NT2/D1 (cell line): ENCODE measurements at places on chromosomes 2 and 18.

GRCh38 chr2:240784629-240785423, 35.2 kb downstream of the KIF1A start:
- DNase-seq, result no peak

GRCh38 chr18:49075681-49076080, 124.9 kb upstream of the SMAD7 start:
- DNase-seq, result no peak

GRCh38 chr18:11153097-11153496, 3.7 kb upstream of the PIEZO2 start:
- no peak for DNase-seq

DNA sequence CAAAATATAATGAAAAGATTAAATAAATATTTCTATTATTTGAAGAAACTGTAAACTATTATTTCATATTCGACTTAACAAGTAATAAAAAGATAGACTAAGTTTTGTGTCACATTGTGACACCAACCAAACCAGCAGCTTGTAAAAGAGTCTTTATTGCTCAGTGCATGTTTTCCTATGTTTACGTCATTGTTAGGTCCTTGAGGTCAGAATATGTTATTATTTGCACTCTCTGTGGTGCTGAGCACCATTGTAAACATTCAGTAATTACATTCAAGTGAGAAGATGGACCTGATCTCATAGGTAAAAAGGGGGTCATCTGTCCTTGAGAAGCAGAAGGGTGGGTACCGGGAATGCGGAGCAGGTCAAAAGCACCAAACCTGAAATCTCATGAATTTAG, 1999.1 kb upstream of the CELF4 start:
- DNase-seq, result no peak

- DNase-seq, result no peak
Observed at GRCh38 chr2:195687320-195688086, 30.5 kb downstream of the SLC39A10 start.

DNA sequence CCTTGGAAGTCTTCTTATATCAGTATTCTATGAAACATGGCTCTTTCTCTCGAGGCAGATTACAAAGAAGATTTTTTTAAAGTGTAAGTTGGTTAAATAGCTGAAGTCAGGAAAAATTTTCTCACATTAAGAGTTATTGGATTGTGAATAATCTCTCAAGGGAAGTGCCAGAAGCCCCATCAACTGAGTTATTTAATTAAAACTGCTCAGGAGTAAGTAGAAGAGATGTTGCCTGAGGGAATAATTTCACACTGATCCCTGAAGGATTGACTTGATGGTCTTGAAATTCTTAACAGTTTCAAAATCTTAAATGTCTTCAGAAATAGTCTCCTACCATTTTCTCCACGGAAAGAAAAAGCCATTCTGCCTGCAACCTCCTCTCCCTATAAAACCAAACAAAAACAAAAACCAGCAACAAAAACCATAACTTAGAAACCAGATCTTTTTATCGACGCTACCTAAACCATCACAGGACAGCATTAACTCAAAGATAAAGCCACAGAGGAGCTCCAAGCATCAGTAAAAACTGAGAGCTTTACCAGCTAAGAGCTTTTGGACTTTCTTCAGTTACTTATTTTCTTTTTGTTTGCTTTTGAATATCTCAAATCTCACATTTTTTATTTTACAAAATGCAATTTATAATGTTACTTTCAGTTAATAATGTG, 12.9 kb downstream of the CD226 start:
- DNase-seq, result no peak

DNA sequence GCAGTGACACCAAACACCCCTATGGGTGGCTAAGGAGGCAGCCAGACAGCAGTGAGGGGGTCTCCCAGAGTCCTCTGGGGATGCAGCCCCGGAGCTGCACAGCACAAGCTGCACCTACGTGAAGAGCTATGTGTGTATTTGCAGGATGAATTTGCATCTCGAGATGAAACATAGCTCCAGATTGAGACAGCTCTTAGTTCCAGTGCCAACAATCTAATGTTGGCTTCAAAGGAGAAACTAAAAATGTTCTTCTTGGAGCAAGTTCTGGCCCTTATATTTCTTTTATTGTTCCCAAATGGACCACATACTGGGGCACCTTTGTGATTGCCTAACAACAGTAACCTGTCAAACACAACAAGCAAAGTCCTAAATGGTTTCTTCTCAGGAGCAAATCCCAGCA, 233.9 kb downstream of the SLC4A3 start:
- DNase-seq, result no peak

GRCh38 chr2:240389302-240389805, 46.1 kb upstream of the GPC1 start:
- no peak for DNase-seq

GRCh38 chr2:85213404-85213803, 80.2 kb downstream of the TCF7L1 start:
- no peak for DNase-seq

DNA sequence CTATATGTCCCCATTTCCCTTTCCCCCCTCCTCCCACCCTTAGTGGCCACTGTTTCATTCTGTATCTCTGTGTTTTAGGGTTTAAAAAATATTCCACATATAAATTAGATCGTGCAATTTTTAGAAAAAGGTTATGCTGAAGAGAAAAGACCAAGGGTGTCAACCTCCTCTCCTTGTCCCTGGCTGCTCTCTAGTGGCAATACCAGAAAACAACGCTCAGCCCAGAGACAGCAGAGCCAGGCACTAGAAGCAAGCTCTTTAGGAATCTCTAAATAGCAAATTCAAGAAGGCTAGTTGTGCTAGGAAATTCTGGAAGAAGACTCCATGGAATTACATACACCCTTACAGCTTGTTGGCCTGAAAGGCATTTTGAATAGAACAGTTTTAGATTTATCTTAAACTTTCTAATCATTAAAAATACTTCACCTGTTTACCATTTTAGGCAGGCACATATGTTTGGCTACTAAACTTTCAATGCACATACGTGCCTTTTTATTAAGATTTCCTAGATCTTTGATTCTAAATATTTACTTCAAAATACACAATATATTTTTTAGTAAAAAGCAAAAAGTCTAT, 35.1 kb upstream of the RASGRP3 start:
- DNase-seq, result peak; percentile 52

GRCh38 chr2:63764630-63765029, 77.1 kb upstream of the UGP2 start:
- DNase-seq, result peak; percentile 56

GRCh38 chr2:179355881-179356280, 91.2 kb upstream of the SESTD1 start:
- no peak for DNase-seq

DNA sequence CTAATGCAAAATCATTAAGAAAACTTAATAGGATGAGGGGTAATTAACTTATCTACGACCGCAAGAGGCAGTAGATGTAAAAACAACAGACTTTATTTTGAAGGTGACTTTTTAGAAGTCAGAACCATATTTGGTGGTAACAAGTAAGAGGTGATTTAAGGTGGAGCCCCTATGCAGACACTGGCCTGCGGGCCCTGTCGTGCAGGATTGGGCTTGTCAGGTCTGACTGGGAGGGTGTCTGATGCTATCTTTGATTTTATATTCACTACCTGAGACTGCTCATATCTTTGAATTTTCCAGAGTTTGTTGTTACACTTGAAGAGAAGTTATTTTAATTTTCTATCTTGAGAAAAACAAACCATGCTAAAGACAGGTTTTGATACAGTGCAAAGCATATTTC, 29.1 kb upstream of the SCLY start:
- DNase-seq, result no peak

- DNase-seq, result no peak
Observed at GRCh38 chr2:37706334-37707183, 35.1 kb upstream of the CDC42EP3 start.

- DNase-seq, result no peak
Observed at GRCh38 chr2:214676421-214677089, 132.9 kb downstream of the BARD1 start.

GRCh38 chr2:72892506-72893173, 5.4 kb downstream of the SPR start:
- peak; percentile 67 for DNase-seq

DNA sequence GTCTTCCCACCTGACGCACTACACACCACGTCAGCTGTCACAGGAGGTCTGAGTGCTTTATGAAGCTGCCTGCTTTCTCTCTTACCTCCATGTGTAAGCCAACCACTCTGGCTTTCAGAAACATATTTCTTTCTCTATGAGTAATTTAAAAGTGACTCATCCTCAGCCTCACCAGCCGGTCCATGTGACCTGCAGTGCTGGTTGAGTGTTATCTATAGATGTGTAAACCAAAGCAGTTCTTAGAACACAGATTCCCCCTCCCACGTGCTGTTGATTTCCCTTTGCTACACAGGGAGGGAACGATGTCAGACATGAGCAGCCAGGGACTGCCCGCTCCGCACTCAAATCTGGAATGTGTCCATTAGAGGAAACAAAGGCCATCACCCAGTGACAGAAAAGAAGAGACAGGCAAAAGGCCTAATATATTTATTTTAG, 157.8 kb downstream of the BCL2 start:
- DNase-seq, result no peak

GRCh38 chr2:225534697-225535096, 135.2 kb downstream of the NYAP2 start:
- DNase-seq, result no peak

GRCh38 chr2:225464346-225465025, 65.0 kb downstream of the NYAP2 start:
- no peak for DNase-seq

- DNase-seq, result no peak
Observed at GRCh38 chr2:317501-318424, 29.9 kb upstream of the ALKAL2 start.

GRCh38 chr2:28054916-28055315, 164.4 kb downstream of the BABAM2 start:
- DNase-seq, result no peak

- DNase-seq, result peak; percentile 57
Observed at GRCh38 chr2:151111599-151112278, 149.9 kb downstream of the RBM43 start.

DNA sequence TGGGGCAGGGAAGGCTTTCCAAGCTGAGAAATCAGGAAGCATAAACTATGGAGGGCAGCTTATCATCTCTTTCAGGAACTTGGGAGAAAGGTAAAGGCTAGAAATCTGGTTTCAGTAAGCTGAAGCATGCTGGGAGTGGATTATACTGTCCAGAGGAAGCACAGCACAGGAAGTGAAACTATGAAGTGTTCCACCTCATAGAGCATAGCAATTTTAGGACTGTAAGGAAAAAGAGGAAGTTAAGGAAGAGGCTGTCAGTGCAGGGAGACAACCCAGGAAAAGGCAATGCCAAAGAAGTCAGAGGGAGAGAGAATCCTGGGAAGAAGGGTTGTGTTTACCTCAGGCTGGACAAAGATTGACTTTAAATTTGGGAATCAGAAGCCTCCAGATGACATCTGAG, 51.9 kb downstream of the EFEMP1 start:
- DNase-seq, result no peak

- DNase-seq, result no peak
Observed at GRCh38 chr2:61620244-61621159, 82.3 kb upstream of the XPO1 start.

- DNase-seq, result no peak
Observed at GRCh38 chr2:202566286-202566685, 68.5 kb upstream of the FAM117B start.

DNA sequence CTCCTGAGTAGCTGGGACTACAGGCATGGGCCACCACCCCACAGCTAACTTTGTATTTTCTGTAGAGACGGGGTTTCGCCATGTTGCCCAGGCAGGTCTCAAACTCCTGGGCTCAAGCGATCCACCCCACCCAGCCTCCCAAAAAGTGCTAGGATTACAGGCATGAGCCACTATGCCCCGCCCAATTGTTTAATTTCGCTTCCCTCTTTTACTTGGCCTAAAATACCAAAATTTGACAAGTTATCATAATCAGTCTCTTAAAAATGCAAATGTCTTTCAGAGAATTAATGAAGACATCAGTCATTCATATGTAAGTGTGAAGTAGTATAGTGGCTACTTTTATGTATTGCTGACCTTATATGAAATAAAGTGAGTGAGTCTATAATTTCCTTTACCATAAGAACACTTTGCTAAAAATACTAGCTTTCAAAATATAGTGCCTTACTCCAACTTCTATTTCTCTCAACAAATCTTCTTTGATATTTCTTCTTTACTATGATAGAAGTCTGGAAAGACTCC, 9.8 kb downstream of the FBXO11 start:
- no peak for DNase-seq

DNA sequence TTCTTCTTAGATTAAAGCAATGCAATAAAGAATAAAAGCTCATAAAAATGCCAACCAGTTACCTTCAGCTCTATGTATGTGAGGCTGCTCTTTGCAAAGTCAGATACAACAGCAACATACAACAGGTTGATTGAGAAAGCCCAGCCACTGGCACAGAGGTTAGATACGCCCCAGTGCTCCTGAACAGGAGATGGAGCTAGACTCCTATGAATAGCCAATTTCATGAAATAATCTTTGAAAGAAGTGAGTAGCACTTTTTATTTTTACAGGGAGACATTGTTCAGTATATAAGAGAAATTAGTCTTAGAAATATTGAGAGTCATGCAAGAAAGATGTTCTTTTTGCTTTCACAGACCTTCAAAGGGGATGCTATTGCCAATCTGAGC, 362.4 kb upstream of the MEX3C start:
- no peak for DNase-seq

DNA sequence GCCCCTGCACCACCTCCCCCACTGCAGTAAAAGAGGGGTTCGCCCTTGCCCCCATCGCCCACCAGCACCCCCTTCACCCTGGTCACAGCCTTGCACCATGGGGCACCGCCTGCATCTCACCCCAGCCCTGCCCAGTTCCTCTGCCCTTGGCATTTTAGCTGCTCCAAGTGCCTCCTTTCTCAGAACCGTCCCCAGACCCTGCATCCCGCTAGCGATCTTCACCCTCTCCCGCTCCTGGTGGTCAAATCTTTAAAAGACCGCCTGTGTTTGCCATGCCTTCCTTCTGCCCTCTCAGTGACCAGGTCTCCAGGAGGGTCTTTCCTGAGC, 114.7 kb upstream of the OTOS start:
- no peak for DNase-seq

- no peak for DNase-seq
Observed at GRCh38 chr2:168179592-168179991, 67.8 kb downstream of the STK39 start.

- DNase-seq, result no peak
Observed at GRCh38 chr2:115635430-115635829, 1193.0 kb downstream of the DPP10 start.

GRCh38 chr2:40168032-40168431, 283.9 kb downstream of the SLC8A1 start:
- DNase-seq, result no peak

DNA sequence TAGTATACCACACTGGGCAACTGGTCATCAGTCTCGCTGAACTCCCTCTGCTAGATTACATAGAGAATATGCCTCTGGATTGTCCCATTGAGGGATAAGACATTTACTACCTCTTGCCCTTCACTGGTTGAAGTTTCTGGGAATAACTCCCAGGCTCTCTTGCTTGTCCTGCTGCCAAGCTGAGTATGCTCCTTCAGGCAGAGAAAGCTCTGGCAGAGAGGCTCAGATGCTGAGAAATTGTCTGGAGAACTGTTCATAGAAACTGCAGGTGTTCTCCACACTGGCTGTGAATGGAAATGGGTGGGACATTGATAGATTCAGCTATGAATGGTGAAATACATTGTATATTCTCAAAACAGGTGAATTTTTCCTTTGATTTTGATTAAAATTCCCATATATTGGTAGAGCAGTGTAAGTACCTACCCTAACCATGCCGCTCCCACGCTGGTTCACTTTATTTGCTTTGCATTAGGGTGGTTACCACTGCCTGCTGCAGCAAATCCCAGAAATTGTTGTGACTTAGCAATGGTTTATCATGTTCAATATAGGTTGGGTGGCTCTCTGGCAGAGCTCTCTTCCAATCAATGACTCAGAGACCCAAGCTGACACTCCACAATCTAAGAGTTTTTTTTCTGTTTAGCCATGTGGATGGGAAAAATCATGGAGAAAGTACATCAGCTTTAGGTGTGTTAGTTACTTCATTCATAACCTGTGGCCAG, 36.7 kb downstream of the FAM117B start:
- DNase-seq, result no peak
